NCI-H1436 treated with DMSO at 0.1 percent for 48 hours (cell line): ENCODE measurements at places on chromosomes 5 and 9.

DNA sequence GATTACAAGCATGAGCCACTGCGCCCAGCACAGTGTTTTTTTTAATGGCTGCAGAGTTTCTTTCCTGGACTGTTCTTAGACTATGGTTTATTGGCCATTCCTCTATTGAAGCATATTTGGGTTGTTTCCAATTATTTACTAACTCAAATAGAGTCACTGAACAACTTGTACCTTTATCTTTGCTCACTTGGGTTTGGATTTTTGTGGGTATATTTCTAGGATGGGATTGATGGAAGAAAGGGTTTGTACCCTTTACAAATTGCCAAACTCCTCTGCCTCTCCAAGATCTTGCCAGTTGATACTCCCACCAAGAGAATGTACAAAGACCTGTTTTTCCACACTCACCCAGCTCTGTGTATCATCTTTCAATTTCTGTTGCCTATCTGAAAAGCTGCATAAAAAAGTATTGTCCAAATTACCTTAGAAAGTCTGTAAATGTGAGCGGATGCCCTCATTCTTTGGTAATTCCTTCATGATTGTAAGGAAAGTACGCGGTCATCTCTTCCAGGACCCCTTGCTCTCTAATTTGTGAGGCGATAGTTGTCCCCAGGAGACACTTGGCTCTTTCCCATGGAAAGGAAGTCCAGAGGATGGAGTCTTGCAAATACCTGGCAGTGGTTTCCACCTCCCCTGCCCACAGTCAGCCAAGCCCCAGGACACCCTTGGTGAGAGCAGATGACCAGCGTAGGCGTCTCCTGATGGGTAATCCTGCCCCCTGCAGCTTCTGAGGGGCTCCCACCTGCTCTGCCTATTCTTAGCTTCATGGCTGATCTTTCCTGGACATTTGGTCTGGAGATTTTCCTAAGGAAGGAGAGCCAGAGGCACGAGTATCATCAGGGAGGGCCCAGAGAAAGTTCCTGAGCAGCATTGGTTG, 33.0 kb downstream of the ARHGEF37 start:
- no peak for DNase-seq

DNA sequence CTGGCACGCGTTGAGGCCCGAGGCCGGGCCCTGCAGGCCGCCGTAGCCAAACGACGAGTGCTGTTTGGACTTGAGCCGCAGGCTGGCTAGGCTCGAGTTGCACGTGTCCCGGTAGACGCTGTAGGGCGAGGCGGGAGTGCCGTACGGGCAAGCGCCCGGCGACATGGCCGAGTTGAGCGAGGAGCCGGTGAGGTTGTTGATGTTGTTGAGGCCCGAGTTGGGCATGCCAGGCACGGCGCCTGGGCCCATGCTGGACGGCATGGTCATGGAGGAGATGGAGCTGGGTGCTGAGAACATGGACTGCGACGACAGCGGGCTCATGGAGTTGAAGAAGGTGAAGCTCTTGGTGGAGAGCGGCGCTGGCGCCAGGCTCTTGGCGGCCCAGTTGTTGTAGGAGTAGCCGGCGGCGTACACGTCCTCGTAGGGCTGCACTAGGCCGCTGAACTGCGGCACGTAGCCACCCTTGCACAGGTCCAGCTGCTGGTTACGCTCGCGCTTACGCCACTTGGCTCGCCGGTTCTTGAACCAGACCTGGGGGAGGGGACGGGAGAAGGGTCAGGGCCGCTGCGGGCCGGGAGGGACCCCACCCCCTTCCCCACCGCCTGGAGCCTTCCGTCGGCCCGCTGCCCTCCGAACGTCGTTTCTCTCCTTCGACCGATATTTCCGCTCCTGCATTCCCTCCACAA, 5.1 kb downstream of the PITX1 start:
- DNase-seq, result no peak

GRCh38 chr5:132020568-132021339, 9.3 kb upstream of the ACSL6 start:
- no peak for DNase-seq

- DNase-seq, result no peak
Measured at GRCh38 chr5:151026679-151027078, 6.3 kb downstream of the GPX3 start.

DNA sequence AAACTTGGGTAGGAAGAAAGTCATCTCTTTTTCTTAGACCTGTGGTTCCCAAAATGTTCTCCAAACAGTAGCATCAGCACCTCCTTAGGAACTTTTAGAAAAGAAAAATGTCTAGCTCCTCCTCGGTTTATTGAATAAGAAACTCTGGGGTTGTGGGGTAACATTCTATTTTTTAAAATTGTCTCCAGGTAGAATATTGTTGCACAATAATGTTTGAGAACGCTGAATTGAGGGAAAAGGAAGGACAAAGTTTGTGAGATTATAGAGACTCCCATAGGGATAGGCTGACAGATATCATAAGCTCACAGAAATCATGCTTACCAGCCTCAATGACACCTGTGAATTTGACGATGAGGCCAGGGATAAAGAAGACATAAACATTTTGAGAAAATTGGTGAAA, 1199.0 kb upstream of the CDH6 start:
- no peak for DNase-seq

GRCh38 chr5:175870820-175871447, 444 bp upstream of the CPLX2 start:
- no peak for DNase-seq

DNA sequence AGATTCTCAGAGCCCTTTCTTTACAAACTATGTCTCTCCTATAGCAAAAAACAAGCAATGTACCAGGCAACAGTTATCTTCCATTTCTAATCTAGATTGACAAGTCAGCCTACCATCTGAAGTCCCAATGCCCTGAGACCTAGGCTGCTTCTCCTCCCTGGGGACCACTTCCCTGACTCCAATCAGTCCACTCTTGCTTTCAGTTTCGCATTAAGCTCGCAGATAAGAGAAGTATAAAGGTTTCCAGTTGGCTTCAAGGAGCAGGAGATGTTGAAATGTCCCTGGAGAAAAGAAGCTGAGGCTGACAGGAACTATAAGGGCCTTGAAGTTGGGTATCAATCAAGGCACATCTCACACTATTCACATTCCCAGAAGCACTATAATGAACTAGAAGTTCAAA, 32.3 kb downstream of the ERP44 start:
- no peak for DNase-seq

GRCh38 chr5:134374232-134374631, 2.9 kb downstream of the UBE2B start:
- DNase-seq, result no peak

DNA sequence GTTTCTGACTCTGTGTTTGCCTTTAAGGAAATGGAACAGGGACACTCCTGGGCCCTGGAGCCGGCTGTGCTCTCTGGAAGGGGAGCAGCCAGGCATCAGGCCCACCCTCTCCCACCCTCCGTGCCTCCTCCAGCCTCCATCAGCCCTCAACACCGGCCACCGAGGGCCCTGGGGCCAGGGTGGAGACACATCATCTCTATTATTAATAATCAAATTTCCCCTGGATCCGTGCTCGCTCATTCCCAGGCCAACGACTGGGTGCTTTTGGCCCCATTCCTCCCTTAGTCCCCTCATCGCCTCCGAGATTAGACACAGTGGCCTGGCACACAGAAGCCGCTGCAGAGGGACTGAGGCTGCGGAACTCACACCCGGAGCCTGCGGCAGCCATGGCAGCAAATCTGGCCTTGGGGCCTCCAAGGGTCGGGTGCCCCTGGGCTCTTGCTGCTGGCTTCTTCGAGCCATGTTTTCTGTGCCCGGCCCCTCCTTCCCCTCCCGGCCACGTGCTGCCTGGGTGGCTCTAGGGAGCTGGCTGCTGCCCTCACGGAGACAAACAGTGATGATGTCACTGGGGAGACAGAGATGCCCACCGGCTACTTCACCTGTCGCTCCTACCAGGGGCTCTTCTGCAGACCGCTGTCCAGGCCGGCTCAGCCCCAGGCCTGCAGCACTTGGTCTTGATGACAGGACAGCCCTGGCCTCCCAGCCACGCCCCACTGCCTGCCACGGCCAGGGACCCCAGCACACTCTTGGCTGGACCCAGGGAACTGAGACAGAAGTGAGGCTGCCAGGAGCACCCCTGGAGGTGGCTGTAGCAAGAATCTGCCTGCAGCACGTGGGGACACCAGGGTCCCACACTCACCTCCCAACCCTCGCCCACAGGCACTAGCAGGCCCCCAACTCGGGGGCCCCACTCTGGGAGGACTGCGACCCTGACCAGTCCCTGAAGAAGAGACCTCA, 76.6 kb upstream of the PPP1R26 start:
- DNase-seq, result no peak

- DNase-seq, result peak; percentile 42
Measured at GRCh38 chr5:96468956-96469355, 35.9 kb upstream of the PCSK1 start.

DNA sequence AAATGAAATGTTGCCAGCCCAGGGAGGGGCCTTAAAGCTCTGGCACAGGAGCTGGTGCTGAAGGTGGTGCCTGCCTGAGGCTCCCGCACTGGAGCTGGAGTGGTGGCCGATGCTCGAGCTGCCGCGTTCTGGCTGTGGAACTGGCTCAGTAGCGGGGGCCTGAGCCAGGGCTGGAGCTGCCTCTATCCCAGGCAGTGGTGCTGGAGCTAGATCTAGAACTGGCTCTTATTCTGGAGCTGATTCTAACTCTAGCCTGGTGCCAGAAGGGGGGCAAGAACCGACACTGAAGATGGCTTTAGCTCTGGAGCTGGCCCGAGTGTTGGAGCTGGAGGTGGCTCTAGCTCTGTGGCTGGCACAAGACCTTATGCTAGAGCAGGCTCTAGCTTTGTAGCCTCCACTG, 19.2 kb downstream of the OBP2B start:
- no peak for DNase-seq

GRCh38 chr9:124834591-124834990, 18.7 kb upstream of the WDR38 start:
- peak; percentile 31 for DNase-seq

DNA sequence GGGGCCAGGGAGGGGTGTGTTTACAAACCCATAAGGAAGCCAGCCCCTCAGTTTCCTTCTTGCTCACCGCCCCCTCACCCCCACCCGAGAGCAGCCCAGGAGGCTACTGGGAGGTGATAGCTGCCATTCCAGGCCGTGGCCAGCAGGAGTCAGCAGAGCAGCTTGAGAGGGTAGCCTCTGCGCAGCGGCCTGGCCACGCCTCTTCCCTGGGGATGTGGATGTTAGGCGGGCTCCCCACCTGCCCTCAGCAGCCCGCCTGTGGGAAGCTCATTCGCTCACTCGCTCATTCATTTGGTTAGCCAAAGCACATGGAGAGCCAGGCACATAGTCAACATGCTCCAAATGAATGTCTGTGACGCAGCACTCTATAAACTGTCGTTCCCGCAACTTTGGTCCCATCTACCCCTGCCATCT, 6.1 kb upstream of the DPM2 start:
- peak; percentile 64 for DNase-seq

DNA sequence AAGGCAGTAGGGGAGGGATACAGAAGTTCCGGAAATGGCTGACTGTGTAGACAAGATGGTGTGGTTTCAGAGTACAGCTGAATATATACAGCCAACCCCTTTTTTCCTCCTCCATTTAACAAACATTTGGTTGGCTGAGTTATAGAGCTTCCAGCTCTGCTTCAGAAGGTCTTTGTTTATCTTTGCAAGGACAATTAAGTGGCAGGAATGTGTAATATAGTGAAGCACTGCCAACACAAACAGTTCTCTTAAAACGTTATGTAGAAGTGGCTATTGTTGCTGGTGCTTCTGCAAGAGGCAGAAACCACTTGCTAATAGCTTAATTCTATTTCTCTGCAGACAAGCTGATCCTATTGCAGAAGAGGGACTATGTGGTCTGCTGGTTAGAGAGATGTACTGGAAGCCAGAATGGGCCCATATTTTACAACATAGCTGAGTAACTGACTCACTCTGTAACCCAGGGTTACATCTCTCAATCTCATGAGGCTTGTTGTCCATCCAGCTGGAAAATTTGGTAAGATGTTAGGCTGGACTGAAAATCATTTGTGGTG, 62.7 kb upstream of the OSMR start:
- DNase-seq, result no peak

DNA sequence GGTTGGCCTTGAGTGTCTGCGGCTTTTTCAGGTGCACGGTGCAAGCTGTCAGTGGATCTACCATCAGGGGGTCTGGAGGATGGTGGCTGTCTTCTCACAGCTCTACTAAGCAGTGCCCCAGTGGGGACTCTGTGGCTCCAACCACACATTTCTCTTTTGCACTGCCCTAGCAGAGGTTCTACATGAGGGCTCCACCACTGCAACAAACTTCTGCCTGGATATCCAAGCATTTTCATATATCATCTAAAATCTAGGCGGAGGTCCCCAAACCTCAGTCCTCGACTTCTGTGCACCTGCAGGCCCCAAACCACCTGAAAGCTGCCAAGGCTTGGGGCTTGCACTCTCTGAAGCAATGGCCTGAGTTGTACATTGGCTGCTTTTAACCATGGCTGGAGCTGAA, 601.5 kb downstream of the MTRR start:
- DNase-seq, result no peak

- DNase-seq, result no peak
Measured at GRCh38 chr5:110070836-110071235, 381.1 kb downstream of the MAN2A1 start.

DNA sequence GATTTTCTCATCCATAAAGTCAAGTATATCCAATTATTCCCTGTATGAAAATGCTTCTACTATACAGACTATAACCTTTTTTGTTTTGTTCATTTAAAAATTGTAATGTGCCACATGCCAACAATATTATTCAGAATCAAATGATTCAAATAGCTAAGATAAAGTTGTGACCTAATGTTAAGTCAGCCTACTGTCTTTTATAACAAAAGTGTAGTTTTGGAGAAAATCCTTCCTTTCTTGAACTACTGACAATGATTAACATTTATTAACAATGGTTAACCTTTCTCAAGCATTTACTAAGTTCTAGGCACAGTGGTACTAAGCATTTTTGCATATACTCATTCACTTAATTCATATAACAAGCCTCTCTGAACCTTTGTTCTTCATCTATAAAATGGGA, 25.0 kb downstream of the CSF2 start:
- no peak for DNase-seq

DNA sequence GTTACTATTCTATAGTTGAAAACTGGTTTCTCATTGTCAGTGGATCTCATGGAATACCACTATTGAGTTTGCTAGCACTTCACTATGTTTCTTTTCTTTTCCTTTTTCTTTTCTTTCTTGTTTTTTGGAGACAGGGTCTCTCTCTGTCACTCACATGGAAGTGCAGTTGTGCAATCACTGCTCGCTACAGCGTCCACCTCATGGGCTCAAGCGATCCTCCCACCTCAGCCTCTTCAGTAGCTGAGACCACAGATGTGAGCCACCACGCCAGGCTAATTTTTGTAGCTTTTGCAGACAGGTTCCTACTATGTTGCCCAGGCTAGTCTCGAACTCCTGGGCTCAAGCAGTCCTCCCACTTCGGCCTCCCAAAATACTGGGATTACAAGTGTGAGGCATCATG, 42.7 kb upstream of the VCAN start:
- no peak for DNase-seq

DNA sequence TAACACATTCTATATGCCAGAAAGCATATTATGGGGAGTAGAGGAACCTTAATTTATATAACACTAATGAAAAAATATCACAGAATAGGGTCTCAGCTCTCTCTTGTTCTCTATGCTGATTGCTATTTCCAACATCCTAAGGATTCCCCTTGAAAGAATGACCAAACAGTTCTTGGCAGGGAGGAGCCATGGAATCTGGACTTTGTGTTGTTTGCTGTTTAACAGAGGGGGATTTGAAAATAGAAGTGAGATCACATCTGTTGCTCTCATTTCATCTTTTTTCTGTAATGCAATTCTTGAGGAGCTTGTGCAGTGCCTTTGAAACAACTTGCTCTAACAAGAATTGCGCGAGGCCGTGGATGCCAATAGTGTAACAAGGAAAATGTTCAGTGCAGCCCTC, 755.3 kb downstream of the TLE1 start:
- DNase-seq, result no peak

- no peak for DNase-seq
Measured at GRCh38 chr5:138884554-138884953, 9.4 kb upstream of the LRRTM2 start.

GRCh38 chr9:92234514-92234913, 59.0 kb downstream of the IARS1 start:
- no peak for DNase-seq
